ENCODE measurements at places on chromosomes 11 and 22.

- DNase-seq: no peak
Observed at GRCh38 chr11:11046781-11047180, 188.9 kb upstream of the ZBED5 start.

DNA sequence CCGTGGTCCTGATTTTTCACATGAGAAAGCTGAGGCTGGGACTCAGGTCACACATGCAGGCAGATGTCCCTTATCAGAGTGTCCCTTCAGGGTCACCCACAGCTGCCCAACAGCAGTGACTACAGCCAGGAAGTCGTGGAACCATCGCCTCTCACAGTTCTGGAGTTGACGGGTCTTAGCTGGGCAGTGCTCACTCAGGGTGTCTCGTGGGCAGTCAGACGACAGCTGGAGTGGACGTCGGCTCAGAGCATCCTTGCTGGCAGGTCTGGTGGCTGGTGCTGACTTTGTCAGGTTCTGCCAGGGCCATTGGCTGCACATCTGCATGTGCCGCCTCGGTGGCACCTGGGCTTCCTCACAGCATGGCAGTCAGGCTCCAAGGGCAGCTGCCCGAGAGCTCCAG lies 35.6 kb upstream of the TH start:
- DNase-seq: no peak

DNA sequence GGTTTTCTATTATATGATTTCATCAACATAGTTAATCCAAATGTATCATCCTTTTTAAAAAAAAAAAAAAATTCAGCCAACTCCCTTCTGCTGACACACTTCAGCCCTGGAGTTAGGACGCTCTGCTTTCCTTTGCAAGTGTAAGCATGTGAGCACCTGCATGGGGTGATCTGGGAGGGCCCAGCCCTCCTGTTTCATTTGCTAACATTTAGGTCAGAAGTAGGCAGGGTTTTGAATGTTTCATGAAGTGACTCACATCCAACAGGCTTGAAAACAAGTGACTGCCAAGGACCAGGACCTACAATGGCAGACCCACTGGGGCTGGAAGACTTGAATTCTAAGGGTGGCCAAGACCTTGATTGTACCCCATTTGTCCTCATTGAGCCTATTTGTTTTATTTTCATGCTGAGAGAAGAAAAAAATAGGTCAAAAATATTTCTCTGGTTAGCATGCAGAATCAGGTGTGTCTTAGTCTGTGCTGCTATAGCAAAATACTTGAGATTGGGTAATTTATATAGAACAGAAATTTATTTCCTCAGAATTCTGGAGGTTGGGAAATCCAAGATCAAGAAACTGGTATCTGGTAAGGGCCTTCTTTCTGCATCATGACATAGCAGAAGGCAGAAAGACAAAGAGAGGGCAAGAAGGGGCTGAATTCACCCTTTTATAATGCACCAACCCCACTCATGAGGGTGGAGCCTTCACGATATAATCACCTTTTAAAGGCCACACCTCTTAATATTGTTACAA lies 137.6 kb downstream of the CD44 start:
- DNase-seq: no peak

- DNase-seq: no peak
Observed at GRCh38 chr22:41885116-41885515, 29.8 kb downstream of the SHISA8 start.

GRCh38 chr11:71222318-71223080 lies 29.9 kb downstream of the SHANK2 start:
- no peak for DNase-seq

- DNase-seq: no peak
Observed at GRCh38 chr11:75420224-75421034, 12.6 kb downstream of the KLHL35 start.

- no peak for DNase-seq
Observed at GRCh38 chr22:17795661-17796548, 21.6 kb upstream of the BID start.

DNA sequence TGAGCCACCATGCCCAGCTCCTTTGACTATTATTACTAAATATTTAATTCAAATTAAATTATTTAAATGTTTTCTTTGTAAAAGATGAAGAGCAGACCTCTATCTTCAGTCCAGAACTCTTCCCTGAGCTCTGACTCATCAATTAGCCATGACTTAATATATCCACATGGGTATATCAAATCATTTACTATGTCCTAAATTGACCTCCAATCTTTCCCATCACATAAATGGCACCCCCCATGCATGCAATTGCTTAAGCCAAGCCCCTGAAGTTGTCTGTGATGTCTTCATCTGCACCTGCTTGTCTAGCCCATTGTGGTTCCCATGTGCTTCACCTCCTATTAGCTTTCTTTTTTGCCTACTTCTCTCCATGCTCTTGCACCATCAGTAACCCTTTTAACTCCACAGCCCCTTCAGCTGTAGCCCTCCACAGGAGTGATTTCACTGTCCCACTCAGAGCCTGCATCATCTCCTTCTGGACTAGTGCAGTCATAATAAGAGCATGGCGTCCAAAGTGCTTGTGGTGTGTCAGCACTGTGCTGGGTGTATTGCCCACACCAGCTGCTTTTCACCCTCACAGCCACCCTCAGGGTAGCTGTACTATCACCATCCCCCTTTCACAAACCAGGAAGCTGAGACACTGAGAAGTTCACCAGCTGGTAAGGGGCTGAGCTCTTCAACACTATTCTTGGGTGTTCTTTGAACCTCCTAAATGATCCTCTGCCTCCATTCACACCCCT lies 11.8 kb upstream of the THY1 start:
- DNase-seq: no peak

DNA sequence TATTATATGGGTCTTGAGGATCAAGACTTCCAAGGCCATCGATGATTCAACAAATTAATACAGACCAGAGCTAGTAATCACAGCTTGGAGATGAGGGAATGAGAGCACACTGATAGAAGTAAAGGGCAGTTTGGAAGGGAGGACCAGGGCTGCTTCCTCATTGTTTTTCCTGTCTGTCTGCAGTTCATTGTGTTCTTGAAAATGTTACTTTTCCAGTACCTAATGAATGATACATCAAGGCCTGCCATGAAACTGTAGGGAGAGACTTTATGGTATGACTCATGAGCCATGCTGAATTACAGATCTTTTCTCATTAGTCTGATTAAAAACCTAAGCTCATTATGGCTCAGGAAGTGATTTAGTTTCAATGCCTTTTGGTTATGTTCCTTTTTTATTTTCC lies 855.6 kb downstream of the KCNA4 start:
- DNase-seq: no peak
